ENCODE measurements at places on chromosomes 11 and 22.

DNA sequence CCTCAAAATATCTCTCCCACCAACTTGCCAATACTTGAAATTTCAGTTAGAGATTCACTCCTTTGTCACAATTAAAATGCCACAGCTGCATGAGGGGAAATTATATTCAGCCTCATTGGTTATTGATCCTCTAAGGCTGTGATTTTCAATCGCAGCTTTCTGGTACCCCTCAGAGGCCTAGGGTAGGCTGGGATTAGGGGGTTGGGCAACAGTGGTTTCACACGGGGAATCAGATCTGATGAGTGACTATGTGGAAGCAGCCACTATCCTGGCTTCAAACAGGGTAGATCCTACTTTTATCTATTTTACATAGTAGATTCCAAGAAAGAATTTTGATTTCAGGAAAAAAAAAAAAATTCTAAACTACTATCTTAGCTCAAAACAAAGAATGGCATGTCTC is 252.5 kb downstream of the DCDC1 start:
- no peak for DNase-seq

- no peak for DNase-seq
Observed at GRCh38 chr11:58928691-58929090, 10.6 kb upstream of the GLYATL1 start.

DNA sequence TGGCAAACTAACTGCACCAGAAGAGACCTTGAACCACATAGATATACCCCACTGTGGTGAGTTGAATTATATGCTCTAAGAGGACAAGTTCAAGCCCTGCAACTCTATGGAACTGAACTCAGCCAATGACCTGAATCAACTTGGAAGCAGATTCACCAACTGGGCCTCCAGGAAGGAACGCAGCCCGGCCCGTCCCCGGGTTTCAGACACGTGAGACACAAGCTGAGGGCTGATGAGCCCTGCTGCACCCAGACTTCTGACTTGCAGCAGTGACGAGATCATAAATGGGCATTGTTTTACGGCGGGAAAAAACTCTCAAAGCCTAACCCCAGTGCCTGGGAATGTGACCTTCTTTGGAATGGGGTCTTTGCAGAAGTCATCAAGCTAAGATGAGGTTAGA is 28.5 kb upstream of the GAL start:
- no peak for DNase-seq

GRCh38 chr11:102001657-102002338 is 45.4 kb upstream of the CFAP300 start:
- DNase-seq, result no peak

GRCh38 chr11:47552056-47552565 is 821 bp downstream of the CELF1 start:
- peak; percentile 37 for DNase-seq

- peak; percentile 90 for DNase-seq
Observed at GRCh38 chr11:69640995-69641581, at the start of gene CCND1. CCND1 (plus strand) TSS chr11:69641156; CDS start chr11:69641314, 158 bp downstream.

- DNase-seq, result no peak
Observed at GRCh38 chr11:116117331-116118137, 613.3 kb upstream of the CADM1 start.

GRCh38 chr11:1052133-1053011 is 15.9 kb upstream of the MUC6 start:
- peak; percentile 1 for DNase-seq

DNA sequence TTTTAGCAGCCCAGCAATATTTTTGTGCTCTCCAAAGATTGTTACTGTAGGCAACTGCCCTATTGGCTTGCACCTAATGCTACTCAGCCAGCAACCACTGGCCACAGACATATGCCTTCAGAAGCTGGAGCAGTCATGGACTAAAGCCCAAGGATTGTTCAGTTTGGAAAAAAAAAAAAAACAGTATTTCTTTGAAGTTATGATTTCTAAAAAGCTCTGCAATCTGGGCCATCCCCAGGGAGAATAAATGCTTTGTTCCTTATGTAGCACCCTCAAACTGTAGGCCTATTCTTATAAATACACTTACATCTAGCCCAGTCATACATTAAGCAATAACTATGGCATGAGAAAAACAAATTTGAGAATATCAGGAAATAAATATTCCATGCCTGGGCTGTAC is 2190.5 kb upstream of the RAG2 start:
- DNase-seq, result no peak

DNA sequence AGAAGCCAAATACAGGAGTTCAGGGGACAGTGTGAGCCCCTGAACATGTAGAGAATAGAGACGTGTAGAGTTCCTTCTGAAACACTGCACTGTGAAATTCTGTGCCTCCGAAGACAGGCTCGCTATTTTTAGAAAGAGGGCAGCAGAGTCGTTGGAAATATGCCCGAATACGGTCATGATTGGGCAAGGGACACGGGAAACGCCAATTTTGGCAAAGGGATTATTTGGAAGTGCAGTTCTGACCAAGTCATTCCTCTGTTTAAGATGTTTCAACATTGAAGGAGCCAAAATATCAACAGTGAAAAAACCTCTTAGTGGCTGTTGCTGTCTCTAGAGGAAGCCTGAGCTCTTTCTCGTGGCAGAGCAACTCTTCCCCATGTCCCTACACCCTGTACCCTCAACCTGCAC is 9.5 kb upstream of the CBX6 start:
- DNase-seq, result no peak

DNA sequence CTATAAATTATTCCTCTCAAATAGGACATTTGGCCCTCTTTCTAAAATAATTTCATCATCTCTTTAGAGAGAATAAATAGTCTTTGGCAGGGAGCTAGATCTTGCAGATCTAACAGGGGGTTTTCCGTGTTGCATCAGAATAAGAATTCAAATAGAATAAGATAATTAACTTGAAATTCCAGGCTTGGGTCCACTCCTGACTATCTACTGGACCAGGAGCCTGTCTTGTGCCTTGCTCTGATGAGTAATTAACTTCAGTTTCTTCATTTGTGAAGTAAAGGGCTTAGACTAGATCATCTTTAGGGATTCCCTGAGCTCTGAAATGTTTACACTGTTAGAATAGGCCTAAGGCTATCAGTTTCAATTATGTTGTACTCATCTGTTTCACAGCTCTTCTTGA is 23.5 kb upstream of the TMEM123 start:
- no peak for DNase-seq

DNA sequence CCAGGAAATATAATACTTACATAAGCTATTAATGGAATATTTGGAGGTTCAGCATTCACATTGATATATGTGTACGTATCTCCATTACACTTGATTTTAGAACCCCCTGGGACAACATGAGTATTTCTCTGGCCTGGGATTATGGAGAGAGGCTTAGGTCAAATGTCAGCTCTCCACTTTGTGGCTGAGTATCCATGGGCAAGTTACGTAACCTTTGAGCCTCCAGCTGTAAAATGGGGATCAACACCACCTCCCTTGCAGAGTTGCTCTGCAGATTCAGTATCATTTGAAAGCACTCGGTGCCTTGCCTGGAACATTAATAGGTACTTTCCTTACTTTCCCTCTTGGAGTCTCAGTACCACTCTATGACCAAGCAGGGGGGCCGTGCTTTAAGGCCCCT is 33.2 kb downstream of the C22orf31 start:
- DNase-seq, result no peak

- no peak for DNase-seq
Observed at GRCh38 chr22:50286275-50286674, 16.1 kb upstream of the MAPK11 start.

DNA sequence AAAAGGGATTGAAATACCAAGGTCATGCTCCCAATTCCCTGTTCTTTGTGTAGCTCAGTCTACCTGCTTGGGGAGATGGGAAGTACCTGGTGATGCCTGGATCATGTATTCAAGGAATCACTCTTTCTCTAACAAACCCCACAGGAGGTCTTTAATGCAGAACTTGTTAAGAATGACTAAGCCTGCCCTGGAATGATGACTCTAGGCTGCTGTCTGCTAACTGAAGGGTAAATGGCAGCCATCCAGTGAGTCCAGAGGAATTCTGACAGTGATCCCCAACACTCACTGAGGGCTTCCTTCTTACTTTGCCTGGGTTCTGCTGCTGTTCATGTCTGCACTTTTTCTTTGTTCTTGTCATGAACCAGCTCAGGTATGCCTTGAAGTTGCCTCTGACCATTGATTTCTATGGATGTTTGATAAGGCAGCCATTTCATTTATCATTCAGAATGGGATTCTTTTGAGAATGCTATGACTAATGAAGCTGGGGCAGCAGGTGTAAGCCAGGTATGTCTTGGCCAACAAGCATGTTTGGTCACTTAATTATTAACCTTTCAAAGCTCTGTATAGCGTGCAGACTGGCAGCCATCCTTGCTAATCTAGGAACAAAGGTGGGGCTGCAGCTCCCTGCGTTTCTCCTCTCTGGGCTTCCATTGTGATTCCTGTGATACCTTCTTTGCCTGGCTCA is 11.4 kb downstream of the PRSS23 start:
- peak; percentile 79 for DNase-seq

- DNase-seq, result peak; percentile 51
Observed at GRCh38 chr11:71252770-71253730, 673 bp upstream of the SHANK2 start.

- DNase-seq, result no peak
Observed at GRCh38 chr11:116911976-116912734, 74.7 kb upstream of the APOA1 start.

GRCh38 chr11:59097113-59097708 is 9.8 kb upstream of the FAM111B start:
- peak; percentile 51 for DNase-seq
